ENCODE measurements at places on chromosomes 16 and 17.
A peak's percentile ranks its signal among the peaks of the same experiment; 100 is the strongest.

DNA sequence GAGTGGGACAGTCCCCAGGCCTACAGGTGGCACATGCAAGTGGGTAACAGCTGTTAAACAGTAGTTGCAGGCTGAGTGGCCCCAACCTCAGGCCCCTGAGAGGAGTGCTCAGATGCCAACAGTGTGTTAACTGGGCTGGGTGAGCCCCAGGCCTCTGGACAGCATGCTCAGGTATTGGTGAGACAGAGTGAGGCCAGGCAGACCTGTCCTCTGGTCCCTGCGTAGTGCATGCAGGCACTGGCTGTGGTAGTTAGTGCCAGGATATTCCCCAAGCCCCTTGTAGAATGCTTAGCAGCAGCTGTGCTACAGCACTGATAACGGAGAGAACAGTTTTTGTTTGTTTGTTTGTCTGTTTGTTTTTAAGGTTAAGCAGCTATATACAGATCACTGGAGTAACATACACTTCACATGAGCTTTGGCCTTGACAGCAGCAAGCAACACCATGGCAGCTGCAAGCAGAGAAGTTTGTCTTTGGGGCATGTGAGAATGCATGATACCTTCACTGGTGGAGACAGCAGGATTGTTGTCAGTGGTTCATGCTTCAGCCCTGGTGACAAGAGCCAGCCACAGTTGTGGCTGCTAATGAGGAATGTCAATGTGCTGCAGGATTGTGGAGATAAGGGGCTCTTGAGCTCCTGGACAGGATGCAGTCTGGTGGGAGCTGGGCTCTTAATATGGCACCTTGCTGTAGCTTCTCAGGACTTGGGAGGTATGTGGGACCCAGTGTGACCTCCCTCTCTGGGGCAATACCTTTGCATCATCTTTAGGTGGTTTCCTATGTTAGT is 614.4 kb downstream of the CDH11 start:
- DNase-seq, result no peak

DNA sequence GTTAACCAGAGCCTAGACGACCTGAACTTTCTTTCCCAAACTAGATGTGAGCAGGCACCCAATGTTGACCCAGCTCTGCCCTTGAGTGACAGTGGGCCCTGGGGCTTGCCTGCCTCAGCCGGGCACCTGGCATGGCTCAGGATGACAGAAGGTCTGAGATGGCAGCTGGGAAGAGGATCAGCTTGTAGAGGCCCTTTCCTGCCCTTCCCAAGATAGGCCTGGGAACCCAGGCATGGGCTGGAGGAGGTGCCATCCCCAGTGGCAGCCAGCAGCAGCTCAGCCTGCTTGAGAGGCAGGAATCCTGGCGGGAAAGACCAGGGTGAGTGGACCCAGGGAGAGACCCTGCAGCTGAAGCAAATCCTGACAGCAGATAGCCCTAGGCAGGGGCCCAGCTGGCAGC is 59.1 kb downstream of the PIPOX start:
- no peak for DNase-seq

DNA sequence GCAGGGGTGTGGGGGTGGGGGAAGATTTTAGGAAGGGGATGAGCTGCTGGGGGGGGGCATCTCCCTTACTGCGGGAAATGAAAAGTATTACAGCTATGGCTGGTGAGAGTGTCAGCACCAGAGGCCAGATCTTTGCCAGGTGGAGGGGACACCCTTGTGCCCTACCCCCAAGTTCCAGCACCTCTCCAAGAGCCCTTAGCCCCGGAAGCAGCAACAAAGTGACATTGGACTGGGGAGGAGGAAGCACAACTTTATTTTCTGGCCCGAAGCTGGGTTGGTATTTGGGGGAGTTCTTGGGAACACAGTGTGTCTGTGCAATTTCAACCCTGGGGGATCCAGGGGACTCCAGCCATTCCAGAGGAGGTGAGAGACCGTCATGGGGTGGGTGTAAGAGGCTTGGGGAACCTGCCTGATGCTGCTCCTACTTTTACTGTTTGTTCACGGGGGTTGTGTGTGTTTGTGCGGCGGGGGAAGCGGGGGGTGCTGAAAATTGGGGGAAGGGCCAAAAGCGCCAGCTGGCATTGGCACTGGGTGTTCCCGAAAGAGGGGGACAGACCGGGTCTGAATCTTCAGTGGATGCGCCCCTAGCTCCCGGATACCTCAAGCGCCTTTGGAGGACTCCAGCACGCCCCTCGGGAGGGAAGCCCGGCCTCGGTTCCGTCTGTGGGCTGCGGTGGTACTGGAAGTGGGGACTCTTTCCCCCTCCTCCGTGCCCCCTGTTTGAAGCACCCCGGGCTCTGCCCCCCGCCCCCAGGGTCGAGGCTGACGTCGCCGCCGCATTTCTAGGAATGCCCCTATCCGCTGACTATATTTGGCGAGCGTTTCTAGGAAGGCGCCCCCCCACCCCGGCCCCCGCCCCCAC is 230.3 kb downstream of the MRTFB start:
- DNase-seq, result no peak

GRCh38 chr16:70659953-70660671 is 13.8 kb downstream of the IL34 start:
- no peak for DNase-seq

DNA sequence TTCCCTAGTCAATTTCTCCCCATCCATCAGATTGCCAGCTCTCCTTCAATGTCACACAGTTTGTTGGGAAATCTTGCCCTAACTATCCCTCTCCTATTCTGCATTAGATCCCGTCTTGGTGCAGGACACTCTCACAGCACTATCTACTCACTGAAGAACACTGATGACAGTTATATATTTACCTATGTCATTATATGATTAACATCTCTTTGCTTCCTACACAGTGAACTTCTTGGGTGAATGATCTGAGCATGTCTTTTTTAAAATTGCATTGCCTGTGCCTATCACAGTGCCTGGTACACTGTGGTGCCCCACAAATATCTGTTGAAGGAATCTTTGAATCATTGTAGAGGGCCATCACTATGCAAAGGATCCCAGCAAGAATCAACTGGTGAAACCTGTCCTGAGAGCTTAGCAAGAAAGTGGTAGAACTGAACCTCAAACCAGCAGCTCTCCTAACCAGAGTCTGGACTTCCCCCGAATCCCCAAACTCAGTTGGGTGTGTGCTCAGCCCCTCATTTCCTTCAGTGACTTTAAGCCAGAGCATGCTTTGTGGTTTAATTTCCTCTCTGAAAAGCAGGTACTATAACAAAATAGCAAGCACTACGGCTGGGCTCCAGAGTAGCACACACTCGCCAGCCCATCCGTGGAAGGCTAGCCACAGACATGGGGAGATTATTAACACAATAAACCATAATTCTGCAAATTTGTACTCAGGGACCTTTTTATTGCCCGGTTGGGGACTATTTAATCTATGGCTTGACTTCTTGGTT is 680.7 kb upstream of the SALL1 start:
- no peak for DNase-seq

DNA sequence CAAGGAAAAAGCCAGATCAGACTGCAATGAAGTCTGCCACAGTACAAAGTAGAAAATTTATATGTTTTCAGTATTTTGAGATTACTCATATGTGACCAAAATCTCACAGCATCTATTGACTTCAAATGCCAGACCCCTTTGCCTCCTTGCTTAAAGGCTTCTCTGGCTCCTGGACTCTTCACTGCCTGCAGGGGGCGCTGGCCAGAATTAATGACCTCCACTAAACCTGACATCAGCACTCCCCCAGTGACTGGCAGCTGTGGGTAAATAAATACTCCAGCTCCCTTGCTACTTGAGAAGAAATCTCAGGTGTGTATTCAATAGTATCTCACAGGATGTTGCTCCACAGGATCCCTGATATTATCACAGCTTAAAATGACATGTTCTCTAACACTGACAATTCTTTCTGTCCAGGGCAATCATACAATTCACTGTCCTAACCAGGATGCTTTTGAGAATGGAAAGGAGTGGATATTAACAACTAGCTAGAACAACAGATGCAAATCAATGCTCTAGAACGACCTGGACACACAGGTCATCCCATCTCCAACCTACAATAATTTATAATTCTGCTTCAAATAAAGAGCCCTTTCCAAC is 4.0 kb downstream of the BECN1 start:
- peak; percentile 86 for DNase-seq

GRCh38 chr17:6099492-6099891 is 29.3 kb downstream of the WSCD1 start:
- DNase-seq, result no peak

DNA sequence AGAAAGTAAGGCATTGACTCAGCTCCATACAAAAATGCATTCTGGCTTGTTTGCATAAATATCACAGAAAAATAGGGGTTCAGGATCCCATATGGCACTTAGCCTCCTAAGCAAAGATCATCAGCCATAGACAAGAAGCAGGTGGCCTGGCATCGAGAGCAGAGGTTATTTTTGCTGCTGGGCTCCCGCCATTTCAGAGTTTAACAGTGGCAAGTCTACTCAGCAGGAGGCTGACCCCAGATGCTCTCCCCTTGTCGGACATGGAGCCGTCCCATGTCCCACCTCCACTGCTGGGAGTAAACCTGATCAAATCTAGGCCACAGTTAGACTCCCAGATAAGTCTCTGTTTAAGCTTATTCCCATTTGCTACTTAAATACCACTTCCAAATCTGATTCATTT is 269.1 kb downstream of the FTO start:
- no peak for DNase-seq

DNA sequence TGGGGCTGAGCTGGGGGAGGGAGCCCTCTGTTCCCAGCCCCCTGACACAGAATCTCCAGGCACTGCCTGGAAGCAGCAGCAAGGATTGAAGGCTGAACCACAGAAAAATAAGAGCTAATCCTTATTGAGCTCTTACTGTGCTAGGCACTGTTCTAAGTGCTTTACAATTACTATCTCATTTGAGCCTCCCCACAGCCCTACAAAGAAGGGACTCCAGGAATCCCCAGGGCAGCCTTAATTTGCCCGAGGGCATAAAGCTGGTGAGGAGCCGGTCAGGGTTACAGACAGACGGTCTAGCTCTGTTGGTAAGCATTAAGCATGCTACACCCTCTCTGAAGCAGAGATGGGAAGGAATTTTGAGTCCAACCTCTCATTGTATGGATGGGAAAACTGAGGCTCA is 7.0 kb downstream of the SAMD14 start:
- no peak for DNase-seq

DNA sequence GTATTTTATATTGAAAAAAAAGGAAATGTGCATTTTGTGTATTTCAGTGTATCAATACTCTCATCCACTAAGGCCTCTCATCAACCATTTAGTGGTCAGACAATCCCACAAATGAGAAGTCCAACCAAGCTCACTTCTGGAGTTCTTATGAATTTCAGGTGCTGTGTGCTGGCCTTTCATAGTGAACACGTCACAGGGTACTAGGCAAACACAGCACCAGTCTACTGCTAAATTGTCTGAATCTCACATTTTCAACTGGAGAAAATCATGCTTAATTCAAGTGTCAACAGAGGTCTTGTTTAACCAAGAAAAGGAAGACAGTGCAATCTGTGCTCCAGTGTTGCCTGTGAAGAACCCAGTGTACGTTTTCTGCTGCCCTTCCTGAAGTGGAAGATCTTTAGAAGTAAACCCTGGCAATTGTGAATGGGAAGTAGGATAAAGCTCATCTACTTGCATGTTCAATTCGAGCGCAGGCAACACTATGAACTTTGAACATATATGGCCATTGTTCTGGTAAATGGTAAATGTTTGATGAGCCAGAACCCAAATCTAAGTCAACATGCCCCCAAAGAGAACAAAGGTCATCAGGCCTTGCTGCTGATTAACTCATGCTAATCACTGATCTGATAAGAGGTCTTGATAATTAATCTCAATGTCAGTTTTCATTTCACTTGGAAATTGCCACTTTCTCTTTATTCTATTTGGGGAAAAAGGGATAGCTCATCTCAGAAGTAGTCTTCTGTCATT is 439.2 kb upstream of the SOX9 start:
- no peak for DNase-seq

DNA sequence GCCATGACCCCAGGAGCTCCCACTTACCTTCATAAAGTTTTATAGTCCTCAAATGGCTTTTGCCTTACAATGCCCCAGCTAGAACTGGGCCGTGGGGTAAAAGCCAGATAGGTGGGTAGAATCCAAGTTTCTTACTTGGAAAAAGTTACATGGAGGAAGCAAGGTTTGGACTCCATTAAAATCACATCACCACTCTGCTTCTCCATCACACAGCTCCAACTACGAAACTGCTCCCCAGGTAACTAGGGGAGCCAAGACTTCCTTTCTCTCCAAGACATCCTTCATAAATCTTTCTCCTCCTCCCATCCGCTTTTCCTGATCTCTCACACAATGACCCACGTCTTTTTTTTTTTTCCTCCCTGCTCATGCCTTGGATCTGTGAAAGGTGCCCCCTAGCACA is 130.8 kb upstream of the RCVRN start:
- no peak for DNase-seq

- no peak for DNase-seq
These were observed 12.9 kb downstream of the GNGT2 start for GRCh38 chr17:49197346-49197998.

GRCh38 chr16:10876799-10877341 is at the start of gene CIITA:
CIITA (plus strand) TSS chr16:10877202; CDS start chr16:10877331, 129 bp downstream.
- DNase-seq, result peak; percentile 99

DNA sequence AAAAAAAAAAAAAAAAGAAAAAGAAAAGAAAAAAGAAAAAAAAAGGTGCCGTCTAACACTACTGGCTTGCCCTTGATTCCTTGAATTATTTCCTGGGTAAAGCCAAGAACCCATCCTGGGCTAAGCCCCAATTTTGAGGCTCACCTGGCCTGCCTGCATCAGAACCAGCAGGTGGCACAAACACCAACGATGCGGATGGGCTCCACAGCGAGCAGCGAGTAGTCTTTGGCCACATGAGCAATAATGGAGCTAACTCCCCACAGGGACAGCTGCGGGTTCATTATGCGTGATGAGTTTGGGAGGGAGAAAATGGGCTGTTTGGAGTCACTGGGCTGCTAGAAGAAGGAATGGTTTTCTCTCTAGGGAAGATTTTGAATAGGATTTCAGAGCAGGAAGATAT is 91.1 kb downstream of the ASIC2 start:
- no peak for DNase-seq

GRCh38 chr16:81604960-81605383 is 160.4 kb downstream of the CMIP start:
- no peak for DNase-seq

DNA sequence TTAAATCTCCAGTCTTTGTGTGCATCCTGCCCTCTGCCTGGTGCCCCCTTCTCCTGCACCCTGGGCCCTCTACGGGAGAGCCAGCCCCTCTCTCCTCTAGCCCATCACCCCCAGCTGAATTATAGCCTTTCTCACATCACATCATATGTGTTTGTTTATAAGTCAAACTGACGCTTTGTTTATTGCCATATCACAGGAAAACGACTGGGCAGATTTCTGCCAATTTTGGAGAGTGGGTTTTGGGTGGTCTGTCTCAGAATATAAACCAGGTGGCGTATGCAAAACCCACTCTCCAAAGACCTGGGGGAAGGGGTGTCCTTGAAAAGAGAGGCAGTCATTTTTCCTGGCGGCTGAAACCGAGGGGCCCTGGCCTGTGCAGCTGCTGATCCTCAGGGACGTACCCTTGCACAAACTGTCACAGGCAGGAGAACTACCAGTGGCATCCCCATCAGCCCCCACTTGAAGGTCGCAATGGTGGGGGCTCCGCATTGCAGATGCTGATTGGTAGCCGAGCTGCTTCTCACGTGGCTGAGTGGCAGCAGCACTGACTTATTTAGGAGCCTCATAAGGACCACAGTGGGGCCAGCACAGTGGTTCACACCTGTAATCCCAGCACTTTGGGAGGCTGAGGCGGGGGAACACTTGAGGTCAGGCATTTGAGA is 34.8 kb upstream of the CDC42EP4 start:
- DNase-seq, result no peak

Measured in common myeloid progenitor, CD34-positive (primary cell).